Stimulated activated CD4-positive, alpha-beta T cell treated with anti-CD3 and anti-CD28 coated beads, TNF-alpha, amount 100 ng/mL, for 24 hours (primary cell): ENCODE measurements at places on chromosomes 7 and 10.

- no peak for DNase-seq
Observed at GRCh38 chr7:43729924-43730248, 563 bp upstream of the COA1 start.

GRCh38 chr7:23938937-23939552 is 229.0 kb downstream of the STK31 start:
- DNase-seq = no peak

- DNase-seq = no peak
Observed at GRCh38 chr7:106755641-106756040, 94.7 kb upstream of the CCDC71L start.

- DNase-seq = no peak
Observed at GRCh38 chr7:110573862-110574528, 516.9 kb upstream of the LRRN3 start.

DNA sequence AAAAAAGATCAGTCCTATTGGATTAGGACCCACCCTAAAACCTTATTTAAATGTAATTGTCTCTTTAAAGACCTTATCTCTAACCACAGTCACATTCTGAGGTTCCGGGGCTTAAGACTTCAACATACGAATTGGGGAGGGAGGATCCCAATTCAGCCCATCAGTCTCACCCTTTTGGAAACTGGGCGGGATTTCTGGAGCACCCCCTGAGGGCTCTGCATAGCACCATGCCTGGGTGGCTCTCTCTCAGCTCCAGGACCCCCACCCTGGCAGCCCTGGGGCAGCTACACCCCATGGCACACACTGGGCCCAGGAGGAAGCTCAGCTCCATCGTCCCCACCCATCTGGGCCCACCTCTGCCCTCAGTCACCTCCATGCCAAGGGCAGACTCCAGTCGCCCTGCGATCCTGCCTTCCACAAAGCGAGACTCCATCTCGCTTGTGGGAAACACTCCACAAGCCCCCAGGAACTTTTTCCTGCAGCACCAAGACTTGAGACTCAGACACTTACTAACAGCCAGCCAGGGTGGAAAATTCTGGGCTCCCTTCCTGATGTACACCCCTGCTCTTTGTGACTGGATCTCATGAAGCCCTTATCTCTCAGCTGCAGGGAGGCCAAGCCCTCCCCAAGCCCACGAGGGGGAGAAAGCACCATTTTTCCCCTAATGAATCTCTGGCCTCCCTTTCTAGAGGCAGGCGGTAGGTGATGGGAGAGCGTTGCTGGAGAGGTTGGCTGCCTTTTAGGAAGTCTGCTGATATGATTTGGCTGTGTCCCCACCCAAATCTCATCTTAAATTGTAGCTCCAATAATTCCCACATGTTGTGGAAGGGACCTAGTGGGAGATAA is 90.8 kb upstream of the KDM7A start:
- no peak for DNase-seq

DNA sequence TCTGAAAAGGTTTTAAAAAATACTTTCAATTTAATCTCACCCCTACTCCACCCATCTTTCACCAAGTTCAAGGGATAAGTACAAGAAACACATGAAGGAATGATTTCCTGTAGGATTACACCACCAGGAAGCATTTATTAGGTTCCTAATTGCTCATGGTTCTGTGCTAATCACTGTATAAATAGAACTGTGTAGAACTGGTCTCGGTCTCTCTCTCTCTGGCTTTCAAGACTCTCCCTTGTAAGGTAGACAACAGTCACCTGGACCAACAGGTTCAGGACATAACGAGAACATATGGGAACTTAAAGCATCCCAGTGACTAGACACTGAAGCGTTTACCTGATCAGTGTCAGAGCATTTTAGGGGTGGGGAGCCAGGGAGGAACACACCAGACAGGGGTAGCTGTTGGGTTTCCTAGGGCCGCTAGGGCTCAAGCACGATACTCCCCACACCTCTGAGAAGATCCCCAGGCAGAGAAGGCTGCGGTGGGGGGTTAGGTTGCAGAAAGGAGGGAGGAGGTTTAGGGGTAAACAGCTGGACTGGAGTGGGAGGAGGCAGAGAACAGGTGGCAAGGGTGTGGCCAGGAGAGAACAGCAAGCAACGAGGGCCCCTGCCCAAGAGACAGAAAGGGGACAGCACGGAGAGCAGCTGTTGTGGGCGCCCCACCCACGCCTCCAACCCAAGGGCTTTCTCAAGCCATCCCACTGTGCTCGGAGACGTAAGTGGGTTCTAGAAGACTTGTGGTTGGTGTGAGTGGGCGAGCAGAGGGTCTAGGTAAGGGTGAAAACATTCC is 52.5 kb upstream of the USP6NL start:
- no peak for DNase-seq

GRCh38 chr10:114306116-114306973 is 67.3 kb downstream of the VWA2 start:
- no peak for DNase-seq

DNA sequence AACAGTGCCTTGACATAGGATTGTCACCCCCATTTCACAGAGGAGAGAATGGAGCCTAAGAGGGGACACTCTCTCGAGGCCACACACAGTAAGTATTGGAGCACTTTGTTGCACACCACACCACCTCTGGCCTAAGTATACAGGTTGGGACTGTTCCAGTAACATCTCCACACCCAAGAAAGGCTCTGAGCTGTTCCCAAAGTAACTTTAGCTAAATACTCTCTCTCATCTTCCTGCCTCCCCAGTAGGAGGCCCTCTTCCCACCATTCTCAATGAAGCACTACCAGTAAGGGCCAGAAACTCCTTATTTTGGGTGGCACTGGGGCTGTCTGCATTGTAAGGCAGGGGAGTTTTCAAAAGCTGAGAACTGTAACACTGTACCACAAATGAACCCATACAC is 189.5 kb downstream of the ZNF438 start:
- no peak for DNase-seq

DNA sequence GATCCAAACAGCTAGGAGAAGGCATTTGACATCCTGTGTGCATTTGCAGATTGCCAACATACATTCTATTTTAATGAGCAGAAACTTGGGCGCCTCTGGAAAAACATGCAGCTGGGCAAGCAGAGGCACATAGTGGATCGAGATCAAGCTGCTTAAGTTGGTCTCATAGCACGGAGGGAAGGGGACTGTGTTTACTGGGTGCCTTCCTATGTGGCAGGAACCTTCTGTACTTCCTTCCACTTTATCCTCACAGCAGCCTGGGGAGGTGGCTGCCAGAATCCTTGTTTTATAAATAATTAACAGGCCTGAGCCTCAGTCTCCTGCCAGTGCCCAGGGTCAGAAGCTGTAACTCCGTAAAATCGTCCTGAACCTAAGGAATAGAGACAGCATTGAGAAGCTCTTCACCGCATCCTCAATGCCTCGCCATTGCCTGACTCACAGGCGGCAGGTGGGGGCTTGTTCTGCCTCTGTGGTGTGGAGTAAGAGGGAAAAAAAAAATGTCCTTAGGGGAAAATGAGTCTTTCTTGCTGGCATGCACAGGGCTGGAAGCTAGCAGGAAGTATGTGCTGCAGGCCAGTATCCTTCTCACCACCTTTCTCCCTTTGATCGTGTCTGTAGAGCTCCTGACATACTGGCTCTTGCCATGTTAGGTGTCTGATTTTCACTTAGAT is 6.2 kb downstream of the VWA2 start:
- DNase-seq = no peak

- DNase-seq = peak; percentile 27
Observed at GRCh38 chr7:36686499-36686898, 37.8 kb downstream of the AOAH start.

DNA sequence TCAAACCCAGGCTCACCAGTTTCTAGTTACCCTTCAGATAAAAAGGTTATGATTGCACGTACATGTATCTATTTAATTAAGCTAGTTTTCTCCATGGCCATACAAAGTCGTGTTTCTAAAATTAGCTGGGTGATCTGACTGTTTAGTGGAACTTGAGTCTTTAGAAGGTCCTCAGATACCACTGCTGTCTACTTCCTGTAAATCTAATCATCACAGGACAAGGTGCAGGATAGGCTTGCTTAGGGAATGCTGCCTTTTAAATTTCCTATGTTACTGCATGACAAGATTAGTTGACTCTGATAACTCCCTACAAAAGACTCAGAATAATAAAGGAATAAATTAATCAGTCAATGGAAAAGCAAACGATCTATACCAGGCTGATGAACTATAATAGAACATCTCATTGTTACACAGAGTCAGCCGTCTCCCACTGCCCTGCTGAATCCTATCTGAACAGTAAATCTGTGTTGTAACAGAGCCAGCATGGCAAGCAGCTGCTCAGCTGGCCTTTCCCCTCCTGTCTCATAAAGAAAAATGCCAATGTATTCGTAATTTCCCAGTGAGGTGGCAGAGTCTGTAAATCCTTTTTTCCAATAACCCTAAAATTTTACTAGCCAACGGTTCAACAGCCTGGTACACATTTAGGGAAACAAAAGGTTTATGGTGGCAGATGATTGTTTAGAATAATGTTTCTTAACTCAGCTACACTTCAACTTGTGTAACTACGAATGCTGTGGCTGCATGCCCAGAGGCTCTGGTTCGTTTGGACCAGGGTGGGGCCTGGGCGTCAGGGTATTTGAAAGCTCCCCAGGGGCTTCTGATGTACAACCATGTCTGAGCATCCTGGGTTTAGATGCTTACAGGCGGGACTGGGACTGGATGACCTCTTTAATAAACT is 318.0 kb downstream of the PAXIP1 start:
- DNase-seq = no peak

GRCh38 chr10:117539361-117539773 is 3.2 kb upstream of the EMX2 start:
- no peak for DNase-seq

- DNase-seq = no peak
Observed at GRCh38 chr10:84261236-84261915, 16.5 kb downstream of the RGR start.

DNA sequence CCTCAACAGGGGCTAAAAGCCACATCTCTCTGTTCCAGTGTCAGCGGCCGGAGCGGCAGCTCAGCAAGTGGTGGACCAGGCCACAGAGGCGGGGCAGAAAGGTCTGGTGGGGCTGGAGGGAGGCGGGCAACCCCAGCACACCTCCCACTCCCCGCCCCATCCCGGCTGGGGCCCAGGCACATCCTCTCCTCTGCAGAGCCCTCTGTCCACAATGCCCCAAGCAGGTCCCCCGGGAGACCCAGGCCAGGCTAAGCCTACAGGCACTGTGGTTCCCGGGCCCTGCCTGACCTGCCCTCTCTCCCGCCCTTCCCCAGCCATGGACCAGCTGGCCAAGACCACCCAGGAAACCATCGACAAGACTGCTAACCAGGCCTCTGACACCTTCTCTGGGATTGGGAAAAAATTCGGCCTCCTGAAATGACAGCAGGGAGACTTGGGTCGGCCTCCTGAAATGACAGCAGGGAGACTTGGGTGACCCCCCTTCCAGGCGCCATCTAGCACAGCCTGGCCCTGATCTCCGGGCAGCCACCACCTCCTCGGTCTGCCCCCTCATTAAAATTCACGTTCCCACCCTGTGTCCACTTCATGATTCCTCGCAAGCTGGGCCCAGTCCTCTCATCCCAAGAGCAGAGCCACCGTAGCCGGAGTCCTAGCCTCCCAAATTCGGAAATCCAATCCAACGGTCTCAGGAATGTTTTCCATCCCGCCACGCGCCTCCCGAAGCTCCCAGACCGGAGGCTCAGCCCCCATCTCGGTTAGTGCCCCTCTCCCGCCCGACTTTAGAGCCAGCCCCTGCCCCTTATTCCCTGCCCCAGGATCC is 2.1 kb downstream of the ADIRF start:
- no peak for DNase-seq

- no peak for DNase-seq
Observed at GRCh38 chr7:133545618-133546017, 292.7 kb downstream of the EXOC4 start.

- DNase-seq = no peak
Observed at GRCh38 chr10:76675561-76675950, 962.1 kb downstream of the KCNMA1 start.

GRCh38 chr7:140657891-140658290 is 14.9 kb upstream of the ADCK2 start:
- no peak for DNase-seq

- DNase-seq = no peak
Observed at GRCh38 chr10:27192284-27192683, 37.1 kb downstream of the MASTL start.

- no peak for DNase-seq
Observed at GRCh38 chr10:22461891-22462290, 116.6 kb downstream of the SPAG6 start.

- DNase-seq = no peak
Observed at GRCh38 chr7:141550386-141551093, 670 bp upstream of the AGK start.

DNA sequence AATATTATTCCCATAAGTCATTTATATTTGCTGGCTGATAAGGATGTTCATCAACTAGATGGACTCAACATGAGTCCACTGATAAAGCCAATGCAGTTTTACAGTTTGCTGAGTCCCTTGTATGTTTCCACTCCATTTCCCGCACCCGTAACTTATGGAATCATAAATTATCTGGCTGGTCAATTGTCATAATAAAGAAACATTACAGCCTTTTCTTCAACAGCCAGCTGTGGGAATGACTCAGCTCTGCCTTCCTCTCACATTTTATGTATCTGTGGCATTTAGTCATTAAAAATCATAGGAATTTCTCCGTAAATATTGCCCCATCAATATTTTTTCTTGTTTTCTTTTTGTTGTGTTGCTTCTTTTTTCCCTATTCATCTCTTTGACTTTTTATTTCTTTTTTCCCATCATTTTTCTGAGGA is 22.3 kb upstream of the TMEM26 start:
- no peak for DNase-seq

DNA sequence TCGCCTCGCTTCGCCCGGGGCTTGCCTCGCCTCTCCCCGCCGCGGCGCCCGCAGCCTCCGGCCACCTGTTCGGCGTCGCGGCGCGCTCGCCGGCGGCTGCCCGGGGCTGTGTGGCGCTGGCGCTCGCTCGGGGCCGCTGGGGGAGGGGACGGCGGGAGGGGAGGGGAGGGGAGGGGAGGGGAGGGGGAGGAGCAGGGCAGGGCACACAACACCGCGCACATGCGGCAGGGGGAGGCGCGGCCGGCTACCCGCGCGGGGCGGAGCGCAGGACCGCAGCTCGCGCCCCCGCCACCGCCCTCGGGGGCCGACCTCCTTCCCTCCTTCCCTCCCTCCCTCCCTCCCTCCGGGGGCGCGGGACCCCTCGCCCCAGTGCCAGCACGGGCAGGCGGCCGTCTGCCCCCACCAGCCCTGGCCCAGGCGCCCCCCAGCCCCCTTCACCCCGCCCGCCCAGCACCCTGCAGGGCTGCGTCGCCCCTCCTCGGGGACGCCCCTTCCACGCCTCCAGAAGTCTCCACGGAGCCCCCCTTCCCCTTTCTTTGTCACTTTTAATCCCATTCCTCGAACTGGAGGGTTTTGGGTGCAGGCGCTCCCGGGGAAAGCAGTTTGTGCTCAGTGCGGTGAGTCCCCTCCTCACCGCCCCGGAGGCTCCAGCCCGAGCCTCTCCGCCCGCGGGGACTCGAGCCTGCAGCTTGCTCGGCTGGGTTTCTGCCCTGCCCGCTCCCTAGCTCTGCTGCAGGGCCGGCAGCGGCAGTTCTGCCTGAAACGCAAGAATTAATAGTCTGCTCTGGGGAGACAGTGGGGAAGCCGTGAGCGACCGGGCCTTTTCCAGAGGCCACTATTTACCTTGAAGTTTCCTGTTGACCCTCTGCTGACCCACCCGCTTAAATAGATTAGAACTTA is at the start of gene PARD3:
Gene PARD3 (minus strand): TSS at position 112 of the 900 bp plus-strand sequence. CDS start 301 bp downstream, outside the sequence.
- DNase-seq = no peak
